ENCODE measurements at places on chromosomes 12 and 14. TPM values are rescaled to one million over a fixed set of nuclear protein-coding genes. Genes with fewer than 3 reads are reported as not detected.
A peak's percentile ranks its signal among the peaks of the same experiment; 100 is the strongest.

DNA sequence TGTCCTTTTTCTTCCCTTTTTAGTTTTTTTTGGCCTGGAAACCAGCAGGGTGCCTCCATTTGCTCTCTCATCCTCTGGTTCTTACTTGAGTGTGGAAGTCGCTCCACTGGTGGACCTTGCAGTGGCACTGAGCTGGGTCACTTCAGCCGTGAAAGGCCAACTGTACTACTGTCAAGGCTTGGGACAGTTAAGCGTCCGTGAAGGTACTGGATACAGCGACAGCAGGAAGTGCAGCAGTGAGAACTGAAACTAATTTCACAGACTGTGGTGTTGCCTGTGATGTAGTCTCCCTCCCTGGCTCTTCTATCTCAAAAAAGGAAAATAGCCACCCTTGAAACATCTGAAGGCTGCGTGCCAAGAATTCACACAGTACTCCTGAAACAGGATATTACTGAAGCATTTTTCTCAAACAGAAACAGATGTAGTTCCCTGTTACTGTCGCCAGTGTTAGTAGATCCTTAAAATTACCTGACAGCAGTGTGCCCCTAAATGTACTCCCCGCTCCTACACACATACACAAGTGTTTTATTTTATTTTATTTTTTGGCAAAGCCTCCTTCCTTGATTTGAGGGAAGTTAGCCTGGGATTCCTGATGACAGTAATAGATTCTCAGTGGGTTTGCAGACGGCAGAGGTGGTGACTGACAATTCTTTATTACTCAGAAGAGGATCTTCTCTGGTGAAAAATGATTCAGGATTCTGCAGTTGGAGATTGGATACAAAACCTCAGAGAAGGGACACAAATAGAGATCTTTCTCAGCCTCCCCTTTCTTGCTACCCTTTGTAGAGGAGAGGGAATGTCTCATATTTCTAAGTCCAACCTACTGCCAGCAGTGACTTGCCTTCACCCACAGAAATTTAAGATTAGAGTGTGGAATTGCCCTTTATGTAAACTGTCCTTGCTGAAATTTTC, 4.4 kb downstream of the SUSD6 start:
- peak; percentile 41 for DNase-seq

GRCh38 chr12:63897931-63898330, 53.4 kb downstream of the SRGAP1 start:
- DNase-seq = no peak

DNA sequence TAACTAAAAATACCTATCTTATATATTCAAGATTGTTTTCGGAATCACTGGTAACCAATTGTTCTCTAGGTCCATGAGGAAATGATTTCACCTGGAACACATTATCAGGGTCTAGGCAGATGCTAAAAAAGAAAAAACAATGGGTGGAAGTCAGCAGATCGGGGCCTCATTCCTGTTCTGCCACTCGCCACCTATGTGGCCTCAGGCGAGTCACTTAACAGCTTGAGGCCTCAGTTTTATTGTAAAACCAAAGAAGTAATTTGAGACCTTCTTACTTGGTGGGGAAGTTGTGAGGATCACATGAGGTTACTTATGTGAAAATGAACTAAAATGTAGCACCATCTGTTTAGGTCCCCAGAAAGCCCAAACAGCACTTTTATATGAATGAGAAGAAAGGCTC, 6.2 kb upstream of the RNASE10 start:
- no peak for DNase-seq

GRCh38 chr12:130796985-130797686, 41.9 kb downstream of the STX2 start:
- peak; percentile 71 for DNase-seq

CCDC177 gene
- not detected for total RNA-seq

DNA sequence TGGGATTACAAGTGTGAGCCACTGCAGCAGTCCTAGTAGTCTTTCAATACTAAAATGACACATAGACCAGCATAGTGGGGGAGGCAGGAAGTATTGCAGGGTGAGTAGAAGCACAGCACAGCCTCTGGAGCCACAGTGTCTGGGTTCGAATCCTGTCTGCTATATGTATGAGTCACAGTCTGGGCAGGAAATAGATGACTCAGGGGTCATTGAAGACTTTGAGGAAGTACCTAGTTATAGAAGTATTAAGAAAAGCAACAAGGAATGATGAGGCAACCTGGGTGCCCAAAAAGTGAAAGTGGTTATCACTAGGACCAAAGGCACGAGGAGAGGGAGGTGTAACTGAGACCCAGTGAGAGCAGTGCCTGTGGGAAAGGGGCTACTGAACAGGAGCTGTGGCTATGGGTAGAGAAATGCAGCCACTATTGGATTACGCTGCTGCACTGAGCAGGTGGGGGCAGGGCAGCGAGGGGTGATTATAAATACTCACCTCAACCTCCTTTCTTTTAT, 124.0 kb downstream of the PDE3A start:
- DNase-seq = peak; percentile 22

- no peak for DNase-seq
These were observed 398.2 kb upstream of the PDE3A start for GRCh38 chr12:19970116-19970515.

FLVCR2 gene
- 12.3 TPM for total RNA-seq
